Activated CD4-positive, alpha-beta T cell treated with anti-CD3 and anti-CD28 coated beads, Interleukin-2, amount 50 U/mL, for 24 hours (primary cell): ENCODE measurements at places on chromosomes 12 and 14.

GRCh38 chr14:85358136-85358785 lies 171.7 kb upstream of the FLRT2 start:
- DNase-seq = no peak

DNA sequence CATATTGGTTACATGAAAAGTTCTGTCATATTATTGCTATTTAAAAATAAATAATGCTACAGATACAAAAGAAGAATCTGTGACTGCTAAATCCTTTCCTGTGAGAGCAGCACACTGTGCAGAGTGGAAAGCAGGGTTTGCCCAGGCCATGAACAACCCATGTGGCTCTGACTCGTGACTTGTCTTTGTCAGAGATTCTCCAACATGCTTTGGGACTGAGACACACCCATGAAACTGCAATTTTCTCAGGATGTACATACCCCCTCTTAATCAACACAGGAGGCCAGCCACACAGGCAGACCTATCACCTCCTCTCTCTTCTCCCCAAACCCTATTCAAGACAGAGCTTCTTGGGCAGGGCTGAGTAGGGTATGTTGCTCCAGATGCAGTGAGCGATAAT lies 96.8 kb upstream of the NTF3 start:
- DNase-seq = no peak

- DNase-seq = no peak
Measured at GRCh38 chr14:101654051-101654450, 92.8 kb downstream of the DIO3 start.

- DNase-seq = no peak
Measured at GRCh38 chr14:61703342-61704129, 8.2 kb downstream of the HIF1A start.

DNA sequence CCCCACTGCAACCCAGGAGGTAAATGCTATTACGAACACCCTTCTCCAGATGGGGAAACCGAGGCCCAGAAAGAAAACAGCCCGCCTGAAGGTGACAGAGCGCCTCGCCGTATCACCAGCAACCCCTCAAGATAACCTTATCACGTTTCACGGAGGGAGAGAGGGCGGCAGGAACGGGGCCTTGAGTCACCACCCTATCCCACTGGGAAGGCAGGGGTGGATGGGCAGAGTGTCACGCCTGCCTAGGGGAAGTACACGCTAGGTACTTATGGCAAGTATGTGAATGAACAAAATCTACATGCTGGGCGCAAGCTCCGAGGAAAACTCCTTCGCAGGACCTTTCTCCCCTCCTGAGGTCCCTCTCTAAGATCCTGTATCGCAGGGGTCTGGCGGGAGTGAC lies 17.8 kb downstream of the NCOR2 start:
- DNase-seq = no peak

- no peak for DNase-seq
Measured at GRCh38 chr14:60757567-60758002, 23.0 kb downstream of the MNAT1 start.

DNA sequence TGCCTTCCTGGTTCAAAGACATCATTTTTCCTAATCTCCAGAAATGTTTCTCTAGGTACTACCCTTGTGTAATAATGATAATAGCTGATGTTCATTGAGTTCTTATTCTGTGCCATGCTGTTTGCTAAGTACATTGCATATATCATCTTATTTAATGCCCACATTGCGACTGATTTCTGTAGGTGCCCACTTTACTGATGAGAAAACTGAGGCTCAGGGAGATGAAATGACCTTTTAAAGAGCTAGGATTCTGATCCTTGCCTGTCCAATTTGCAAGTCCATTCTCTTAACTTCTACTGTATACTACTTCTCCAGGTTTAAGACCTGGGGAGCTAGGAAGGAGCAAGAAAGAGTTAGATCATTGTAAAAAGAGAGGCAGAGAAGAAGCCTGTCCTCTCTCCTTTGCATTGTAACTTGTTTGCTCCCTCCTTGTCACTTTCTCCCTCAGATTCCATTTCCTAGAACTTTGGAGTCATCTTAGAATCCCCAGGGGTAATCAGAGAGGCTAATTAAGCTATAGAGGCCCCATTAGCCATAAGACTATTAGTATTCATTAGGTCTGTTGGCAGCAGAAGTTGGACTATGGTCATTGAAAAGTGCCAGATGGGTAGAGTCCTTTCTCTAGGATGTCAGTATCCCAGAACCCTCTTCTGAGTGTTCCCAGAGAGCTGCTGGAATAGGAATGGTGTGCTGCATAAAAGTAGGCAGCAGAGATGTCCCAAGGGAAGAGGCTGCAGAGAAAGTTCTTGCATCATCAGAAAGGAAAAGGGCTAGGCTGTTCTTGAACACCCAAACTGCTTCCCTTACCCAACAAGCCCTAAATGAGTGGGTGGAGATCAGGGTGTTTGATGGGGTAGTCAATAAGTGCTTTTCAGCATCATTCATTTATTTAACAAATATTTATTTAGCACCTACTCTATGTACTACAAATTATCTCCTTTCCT lies 3.1 kb downstream of the DGKA start:
- DNase-seq = no peak

DNA sequence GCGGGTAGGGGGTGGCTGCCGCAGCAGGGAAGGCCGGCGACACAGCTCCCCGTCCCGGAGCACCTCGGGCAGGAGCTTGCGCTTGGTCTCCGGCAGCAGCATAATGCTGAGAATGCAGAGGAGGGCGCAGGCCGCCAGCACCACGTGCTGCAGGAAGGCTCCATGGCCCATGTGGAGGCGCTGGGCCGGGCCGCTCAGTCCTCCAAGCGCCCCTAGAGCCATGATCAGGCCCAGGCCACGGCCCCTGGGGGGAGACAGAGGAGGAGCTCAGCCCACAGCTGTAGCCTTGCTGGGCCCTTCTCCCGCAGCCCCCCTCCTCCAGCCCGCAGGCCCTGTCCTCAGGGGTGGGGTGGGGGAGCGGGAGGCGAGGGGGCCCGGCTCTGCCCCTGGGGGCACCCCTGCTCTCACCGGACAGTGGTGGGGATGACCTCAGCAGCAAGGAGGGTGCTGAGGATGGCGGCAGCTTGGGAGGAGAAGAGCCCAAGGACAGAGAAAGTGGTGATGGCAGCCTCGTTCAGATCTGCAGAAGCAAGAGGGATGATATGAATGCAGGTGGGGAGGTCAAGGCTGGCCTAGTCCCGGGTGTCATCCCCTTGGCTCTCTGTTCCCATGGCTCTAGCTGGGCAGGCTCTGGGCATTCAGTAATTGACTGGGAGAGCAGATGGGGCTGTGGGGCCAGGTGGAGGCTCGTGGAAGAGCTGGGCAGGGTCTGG lies 5.8 kb downstream of the SLC22A17 start:
- DNase-seq = no peak

DNA sequence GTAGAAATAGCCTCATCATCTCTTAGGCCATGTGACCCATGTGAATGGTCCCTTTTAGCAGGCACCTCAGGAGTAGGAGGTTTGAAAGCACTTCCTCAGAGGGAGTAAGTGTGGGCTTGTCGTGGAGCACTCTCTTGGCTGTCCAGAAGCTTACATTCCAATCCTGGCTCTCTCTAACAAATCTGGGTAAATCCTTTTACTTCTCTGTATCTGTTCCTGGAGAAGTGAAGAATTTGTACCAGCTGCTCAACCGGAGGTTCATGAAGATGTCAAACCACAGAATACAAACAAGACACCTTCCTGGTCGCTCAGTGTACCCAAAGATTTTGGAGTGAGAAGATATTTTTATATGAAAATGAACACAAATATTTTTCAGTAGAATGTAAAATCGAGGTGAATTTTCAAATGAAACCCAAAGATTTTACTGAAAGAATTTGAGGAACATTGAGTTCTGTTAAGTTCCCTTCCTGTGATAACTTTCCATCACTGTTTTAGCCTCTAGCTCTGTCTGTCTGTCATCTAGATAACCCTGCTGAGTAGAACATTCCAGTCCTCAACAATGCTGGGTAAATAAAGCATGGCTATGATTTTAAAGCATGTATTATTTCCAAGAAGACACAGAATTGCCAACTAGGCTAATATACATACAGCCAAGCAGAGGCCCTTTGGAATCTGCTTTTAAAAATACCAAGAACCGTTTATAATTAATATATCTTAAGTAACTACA lies 263.9 kb upstream of the RGS6 start:
- DNase-seq = no peak

- no peak for DNase-seq
Measured at GRCh38 chr14:77605392-77605972, 11.0 kb downstream of the SPTLC2 start.

DNA sequence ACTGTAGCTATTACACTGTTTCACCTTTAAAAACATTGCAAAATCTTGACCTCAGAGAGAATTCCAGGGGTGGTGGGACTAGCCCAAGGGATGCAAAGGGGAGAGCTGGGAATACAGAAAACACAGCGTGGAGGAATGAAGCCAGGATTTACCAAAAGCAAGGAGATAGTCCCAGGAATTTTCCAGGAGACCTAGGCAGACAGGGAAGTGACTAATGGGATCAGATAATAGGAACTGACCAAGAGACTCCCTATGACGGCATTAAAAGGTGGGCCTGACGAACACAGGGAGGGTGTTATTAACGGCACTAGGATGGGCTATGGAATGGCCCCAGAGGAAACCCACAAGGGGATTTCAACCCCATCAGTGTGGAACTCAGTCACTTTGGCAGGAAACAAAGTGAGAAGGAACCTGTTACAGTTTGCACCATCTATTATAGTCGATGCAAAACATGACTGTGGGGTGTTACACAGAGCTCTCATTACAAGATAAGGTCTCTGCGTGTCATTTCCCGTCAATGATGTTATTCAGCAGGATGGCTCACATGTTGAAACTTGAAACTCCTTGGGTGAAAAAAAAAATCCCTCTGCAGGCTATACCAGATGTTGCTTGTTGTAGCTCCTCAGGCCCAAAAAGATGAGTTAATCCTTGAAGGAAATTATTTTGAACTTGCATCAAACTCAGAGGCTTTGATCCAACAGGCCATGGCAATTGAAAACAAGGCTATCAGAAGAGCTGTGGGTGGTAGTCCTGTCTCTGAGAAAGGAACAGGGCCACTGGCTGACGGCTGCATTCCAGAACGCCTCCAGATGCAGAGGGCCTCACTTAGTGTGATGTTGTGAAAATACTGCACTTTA lies 58.7 kb downstream of the DRAM1 start:
- no peak for DNase-seq

- no peak for DNase-seq
Measured at GRCh38 chr14:83712418-83713129, 1817.4 kb upstream of the FLRT2 start.

DNA sequence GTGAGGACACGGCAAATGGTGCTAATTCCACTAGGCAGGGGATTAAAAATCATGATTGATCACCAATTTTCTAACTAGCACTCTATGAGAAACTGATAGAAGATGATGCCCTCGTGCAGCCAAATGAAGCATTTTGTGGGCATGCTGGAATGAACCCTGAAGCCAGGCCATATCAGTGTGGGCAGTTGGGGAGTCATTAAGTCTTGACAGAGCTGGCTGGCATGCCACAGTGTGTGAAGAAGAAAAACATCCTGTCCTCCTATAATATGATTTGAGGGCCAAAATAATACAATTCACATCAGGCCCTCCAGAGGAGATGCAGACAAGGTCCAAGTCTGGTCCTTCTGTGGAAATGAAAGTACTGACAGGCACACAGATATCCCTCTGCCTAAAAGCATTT lies 107.1 kb downstream of the TMTC1 start:
- no peak for DNase-seq

DNA sequence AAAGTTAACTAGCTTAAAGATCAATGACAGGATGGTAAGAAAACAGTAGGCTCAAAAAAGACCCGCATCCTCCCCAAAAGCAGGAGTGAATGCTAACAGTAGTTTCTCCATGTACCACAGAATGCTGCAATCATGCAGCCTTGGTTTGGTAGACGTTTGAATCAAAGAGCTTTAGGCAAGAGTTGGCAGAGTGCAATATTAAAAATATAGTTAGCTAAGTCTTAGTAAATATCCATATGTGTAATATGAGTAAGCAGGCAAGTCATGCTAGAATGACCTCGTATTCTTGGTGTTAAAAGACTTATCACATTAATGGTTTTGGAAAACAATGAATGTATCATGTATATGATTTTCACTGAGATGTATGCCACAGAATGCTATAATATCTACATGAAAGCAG lies 18.8 kb upstream of the KLRF1 start:
- no peak for DNase-seq

GRCh38 chr14:73465823-73466532 lies 7.6 kb upstream of the NUMB start:
- DNase-seq = no peak

- no peak for DNase-seq
Measured at GRCh38 chr12:113467502-113468364, 3.9 kb downstream of the LHX5 start.

- DNase-seq = no peak
Measured at GRCh38 chr12:56271031-56271430, 4.3 kb downstream of the COQ10A start.

GRCh38 chr12:54700301-54700700 lies 52.1 kb upstream of the DCD start:
- no peak for DNase-seq

DNA sequence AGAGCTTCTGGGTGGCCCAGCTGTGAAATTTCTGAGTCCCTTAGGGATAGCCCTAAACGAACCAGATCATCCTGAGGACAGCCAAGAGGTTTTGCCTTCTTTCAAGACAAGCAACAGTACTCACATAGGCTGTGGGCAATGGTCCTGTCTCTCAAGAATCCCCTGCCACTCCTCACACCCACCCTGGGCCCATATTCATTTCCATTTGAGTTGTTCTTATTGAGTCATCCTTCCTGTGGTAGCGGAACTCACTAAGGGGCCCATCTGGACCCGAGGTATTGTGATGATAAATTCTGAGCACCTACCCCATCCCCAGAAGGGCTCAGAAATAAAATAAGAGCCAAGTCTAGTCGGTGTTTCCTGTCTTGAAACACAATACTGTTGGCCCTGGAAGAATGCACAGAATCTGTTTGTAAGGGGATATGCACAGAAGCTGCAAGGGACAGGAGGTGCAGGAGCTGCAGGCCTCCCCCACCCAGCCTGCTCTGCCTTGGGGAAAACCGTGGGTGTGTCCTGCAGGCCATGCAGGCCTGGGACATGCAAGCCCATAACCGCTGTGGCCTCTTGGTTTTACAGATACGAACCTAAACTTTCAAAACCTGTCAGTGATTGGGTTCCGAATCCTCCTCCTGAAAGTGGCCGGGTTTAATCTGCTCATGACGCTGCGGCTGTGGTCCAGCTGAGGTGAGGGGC lies 38.9 kb downstream of the DAD1 start:
- DNase-seq = no peak
